ENCODE measurements at places on chromosomes 13 and 19. TPM values are rescaled to one million over a fixed set of nuclear protein-coding genes. Genes with fewer than 3 reads are reported as not detected.

DNA sequence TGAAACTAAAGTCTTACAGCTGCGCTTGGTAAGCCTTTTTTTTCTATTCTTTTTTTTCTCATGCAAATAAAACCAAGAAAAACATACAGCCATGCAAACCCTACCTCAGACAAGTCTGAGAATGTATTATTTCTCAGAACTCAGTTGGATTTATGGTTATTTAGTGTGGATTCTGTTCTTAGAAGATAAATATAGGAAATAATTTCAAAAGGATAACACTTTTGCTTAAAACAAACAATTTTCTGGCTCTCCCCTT, 40.7 kb upstream of the TNFSF11 start:
- no peak for DNase-seq

- no peak for DNase-seq
Observed at GRCh38 chr13:109671919-109672318, 114.5 kb downstream of the IRS2 start.

The ZNF584 gene
- total RNA-seq = 1.7 TPM

The FXYD7 gene
- 9.3 TPM for total RNA-seq

Data from CD4-positive, CD25-positive, alpha-beta regulatory T cell (primary cell).